ENCODE measurements at places on chromosomes 11 and 22.

GRCh38 chr22:32103658-32104315 is 55.3 kb downstream of the C22orf42 start:
- DNase-seq, result no peak

GRCh38 chr22:17176715-17177114 is 17.6 kb upstream of the HDHD5 start:
- DNase-seq, result no peak

DNA sequence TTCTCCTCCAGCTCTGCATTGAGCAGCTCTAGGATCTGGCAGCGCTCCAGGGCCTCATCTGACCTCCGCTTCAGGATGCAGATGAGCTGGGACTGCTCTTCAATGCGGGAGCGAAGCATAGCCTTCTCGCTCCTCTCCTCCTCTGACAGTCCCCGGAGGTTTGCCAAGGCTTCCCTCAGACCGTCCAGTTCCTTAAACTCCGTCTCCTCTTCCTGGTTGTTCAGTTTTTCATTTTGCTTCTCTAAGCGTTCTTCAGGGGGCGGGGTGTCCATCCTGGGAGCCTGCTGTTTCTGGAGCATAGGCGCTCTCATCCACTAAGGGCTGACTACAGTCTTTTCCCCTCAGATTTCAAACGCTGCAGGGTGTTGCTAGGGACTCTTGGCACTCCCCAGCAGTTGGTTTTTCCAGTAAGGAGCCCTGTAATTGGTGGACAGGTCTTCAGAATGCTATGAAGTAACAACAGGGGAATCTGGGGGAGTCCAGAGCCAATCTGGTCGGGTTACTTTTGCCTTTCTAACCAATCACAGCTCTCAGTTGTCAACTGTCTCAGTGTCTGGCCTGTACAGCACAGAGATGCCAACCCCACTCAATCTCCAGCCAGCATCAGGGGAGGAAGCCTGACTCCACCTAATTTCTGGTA is at the start of gene CCDC89:
Gene CCDC89, minus strand, starts transcription at position 376 of the 640 bp plus-strand sequence. Its CDS starts 65 bp downstream, at position 311.
- no peak for DNase-seq

DNA sequence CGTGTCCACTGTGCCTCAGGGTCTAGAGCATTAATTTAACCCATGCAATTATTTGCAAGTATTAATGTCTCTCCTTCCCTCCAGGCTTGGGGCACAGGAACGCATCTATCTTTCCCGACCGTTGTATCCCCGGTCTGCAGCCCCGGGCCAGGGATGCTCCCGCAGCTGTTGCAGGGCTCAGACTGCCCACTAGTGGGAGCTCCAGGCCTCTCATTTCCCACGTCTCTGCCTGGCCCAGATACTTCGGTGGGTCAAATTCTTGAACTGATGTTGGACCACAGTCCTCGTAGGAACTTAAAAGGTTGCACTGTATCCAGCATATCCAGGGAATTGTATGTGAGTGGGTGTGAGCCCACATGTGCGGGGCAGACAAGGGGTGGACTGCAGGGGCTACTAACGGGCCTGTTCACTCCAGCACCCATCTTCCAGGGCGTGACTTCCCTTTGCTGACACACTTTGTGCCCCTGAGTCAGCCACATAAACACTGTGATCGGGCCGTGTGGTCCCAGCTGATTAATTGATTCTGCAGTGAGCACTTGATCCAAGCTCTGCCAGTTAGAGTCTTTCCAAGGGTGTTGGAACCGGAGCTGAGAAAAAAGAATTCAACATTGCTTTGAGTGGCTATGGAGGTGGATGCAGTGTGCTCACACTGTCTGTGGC is 451.3 kb downstream of the TBC1D22A start:
- peak; percentile 63 for DNase-seq

DNA sequence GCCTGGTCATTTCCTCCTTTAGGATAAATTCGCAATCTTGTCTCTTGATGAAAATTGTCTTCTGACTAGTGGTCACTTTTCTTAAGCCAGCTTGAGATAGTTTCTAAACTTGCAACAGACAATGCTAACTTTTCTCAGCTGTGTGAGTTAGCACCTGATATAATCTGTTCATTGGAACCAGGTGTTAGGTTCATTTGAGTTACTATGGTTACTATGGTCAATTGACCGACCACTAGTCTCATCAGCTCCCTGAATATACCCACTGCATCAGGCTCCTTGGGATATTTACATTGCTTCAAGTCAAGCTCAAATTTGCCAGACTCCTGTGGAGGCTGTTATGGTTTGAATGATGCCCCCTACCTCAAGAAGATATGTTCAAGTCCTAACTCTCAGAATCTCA is 54.5 kb downstream of the SC5D start:
- DNase-seq, result no peak

- no peak for DNase-seq
These were observed 21.0 kb upstream of the UBASH3B start for GRCh38 chr11:122634501-122634900.

- DNase-seq, result peak; percentile 22
These were observed 89.8 kb downstream of the MORC2 start for GRCh38 chr22:30878516-30879414.

DNA sequence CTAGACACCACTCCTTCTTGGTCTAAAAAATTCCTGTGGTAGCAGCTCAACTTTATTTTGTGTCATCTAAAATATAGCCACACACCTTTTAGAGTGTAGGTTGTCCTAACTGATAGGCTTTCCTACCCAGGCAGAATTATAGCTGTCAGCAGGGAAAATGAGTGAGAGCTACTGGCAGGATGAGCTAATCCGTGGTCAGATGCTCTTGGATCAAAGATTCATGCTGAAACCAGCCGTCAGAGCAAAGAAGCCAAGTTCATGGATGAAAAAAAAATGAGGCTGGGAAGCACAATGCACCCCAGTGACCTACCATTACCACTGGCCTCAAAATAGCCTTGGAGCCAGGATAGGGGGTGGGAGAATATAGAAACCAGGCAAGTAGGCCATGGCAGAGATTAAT is 113.1 kb upstream of the BLID start:
- no peak for DNase-seq

DNA sequence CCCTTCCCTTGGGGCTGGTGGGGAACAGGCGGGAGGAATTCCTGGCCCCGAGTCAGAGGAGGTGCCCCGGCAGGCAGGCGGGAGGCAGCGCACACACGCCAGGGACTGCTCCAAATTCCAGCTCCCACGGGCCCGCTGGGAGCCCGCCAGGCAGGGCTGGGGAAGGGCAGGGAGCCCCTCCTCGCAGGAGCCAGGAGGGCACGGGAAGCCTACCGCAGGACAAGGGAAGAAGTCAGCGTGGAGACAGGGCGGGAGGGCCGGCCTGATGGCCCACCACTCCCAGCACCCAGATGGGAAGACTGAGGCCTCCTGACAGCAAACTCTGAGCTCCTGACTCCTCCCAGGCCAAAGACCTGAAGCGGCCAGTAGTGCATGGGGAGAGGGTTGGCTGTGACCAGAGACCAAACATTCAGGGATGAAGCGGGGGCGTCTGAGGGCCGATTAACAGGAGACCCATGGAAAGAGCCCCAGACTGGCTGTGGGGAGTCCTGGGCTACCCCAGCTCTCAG is 22.4 kb downstream of the RPL3 start:
- no peak for DNase-seq

DNA sequence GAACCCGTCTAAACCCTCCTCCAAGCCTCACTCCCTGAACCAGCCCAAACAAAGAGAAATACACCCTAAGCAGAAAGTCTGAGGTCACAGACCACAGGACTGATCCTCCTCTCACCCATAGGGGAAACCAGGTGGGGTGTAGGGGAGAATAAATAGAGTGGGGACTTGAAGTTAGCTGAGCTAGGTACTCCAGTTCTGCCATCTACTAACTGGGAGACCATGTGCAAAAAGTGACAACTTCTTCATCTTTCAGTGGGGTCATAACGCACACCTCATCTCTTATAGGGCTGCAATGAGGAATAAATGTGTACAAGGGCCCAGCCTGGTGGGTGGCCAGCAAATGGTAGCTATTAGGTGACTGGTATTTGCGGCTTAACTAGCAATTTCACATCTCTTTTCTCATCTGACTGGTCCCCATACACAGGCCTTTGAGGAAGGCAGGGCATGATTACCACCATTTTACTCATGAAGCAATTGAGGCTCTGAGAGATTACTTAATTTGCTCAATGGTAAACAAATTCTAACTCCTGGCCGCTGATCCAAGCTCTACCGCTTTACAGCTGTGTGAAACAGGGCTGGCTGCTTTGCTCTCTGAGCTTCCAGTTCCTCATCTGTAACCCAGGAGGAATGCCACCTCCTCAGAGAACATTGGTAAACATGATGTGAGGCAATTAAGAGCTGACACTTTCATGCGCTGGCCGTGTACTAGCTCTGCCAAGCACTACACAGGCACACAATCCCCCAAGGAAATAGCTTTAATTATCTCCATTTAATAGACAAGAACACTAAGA is 16.6 kb downstream of the TBC1D10A start:
- DNase-seq, result no peak

DNA sequence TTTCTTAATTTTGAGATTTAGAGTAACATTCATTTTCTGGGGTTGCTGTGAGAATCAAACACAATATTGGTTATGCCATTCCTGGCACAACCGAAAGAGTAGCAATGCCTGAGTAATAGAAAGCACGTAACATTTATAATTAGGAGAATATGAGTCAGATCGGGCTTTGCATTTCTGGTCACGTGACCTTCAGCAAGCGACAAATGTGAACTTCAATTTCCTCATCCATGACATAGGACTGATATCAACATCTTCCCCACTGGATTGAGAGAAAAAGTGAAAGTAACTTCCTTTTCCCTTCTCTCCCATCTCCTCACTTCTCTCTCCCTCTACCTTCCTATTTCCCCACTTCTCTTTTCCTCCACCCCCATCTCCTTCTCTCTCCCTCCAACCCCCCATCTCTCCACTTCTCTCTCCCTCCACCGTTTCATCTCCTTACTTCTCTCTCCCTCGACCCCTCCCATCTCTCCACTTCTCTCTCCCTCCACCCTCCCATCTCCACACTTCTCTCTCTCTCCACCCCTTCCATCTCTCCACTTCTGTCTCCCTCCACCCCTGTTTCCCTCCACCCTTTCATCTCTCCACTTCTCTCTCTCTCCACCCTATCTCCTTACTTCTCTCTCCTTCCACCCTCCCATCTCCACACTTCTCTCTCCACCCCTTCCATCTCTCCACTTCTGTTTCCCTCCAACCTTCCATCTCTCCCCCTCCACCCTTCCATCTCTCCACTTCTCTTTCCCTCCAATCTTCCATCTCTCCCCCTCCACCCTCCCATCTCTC is 33.5 kb upstream of the CAT start:
- no peak for DNase-seq

- DNase-seq, result no peak
These were observed 471.1 kb downstream of the TBC1D22A start for GRCh38 chr22:47233316-47234243.

DNA sequence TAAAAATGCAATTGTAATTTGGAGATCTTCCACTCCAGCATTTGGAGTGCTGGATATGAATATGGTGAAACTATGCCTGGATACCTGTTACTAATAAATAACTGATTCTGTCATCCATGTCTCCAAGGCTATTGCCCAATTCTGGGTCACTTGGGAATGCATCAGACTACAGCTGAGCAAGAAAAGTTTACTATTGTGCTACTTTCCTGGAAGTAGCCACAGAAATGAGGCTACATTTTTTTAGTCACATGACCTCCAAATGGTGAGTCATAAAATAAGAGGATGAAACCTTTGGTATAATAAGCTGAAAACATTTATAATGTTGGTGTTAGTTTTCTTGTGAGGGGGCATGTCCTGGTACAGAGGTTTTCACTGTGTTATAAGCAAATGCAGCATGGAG is 44.4 kb downstream of the DCDC1 start:
- DNase-seq, result no peak

DNA sequence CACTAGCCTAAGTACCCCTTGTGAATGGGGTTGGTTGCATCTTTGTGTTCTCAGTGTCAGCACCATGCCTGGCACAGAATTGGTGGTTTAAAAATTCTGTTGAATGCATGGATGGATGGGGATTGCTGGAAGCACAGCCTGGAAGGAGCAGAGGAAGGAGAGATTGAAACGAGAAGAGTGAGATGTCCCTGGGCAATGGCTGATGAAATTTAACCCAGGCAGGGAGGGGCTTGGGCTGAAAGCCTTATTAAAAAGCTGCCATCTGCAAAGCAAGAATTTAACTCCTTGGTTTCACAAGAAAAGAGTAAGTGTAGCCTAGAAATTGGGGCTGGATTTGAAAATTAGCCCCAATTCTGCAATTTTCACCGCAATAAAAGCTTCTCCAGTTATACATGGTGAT is 126.7 kb downstream of the TEAD1 start:
- peak; percentile 50 for DNase-seq

GRCh38 chr22:48600171-48600570 is 1227.5 kb downstream of the BRD1 start:
- DNase-seq, result no peak

- no peak for DNase-seq
These were observed 110.0 kb upstream of the KIRREL3 start for GRCh38 chr11:127110542-127110941.

- DNase-seq, result no peak
These were observed 77.7 kb upstream of the EIF3D start for GRCh38 chr22:36606659-36607058.

DNA sequence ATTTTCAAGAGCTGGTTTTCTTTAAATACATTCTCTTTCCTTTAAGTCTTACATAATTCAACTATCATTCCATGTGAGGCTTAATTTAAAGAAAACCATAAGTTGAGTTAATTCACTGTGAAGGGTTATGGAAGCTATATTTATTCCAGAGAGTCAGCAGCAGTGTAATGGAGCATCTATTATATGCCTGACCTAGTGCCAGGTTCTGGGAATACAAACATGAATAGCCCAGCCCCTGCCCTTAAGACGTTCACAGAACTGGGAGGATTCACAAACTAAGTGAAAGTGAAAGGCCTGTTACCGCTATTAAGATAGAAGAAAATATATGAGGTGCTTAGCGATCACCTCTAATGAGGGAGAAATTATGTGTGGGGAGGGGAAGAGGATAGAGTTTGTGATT is 408.9 kb upstream of the CCDC90B start:
- no peak for DNase-seq

- DNase-seq, result no peak
These were observed 137.9 kb upstream of the RASSF10 start for GRCh38 chr11:12871241-12871640.

- peak; percentile 61 for DNase-seq
These were observed 25.3 kb downstream of the DUSP8 start for GRCh38 chr11:1546536-1547466.

- DNase-seq, result no peak
These were observed 348.2 kb downstream of the LARGE1 start for GRCh38 chr22:33572086-33572485.

DNA sequence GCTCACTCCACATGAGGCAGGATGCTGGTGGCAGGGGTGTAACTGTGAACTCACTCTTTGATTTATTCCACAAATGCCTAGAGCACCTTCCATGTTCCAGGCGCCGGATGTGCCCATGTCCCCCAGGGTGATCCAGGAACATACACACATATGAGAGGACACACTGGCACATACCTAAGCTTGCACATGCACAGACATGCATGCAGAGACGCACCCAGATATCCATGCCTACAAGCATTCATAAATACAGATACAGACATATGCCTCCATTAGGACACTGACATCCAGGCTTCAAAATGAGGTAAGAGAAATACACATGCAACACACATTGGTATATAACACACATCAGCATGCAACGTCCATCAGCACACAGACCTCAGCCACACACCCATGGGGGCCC is 4.5 kb downstream of the OSM start:
- DNase-seq, result no peak

Measured in WERI-Rb-1 (cell line).